ENCODE measurements at places on chromosomes 5 and 9.

DNA sequence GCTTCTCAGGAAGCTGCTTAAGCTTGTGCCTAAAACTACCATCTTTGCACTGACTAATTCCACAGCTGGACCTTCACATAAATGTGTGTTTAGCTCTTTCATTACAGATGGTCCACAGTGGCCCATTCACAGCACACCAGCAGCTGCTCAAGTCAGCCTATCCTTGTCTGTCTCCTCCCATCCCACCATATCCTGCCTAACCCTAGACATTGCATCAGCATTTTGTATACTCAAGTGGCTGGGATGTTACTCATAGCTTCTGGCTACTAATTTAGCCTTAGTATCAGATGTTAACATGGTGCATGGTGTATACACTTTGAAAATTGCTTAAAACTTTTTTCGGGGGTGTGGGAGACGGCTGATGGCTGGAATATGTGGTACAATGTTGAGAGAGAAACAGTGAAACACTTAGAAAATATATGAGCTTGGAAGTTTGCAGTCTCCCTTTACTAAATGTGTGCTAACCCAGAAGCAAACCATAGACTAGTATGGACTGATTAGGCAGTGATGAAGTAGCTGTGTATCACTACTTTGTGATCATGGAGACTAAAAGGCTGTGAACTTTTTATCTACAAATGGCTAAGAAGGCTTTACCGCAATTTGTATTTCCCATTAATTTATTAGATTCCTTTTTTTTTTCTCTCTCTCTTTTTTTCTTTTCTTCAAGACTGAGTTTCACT lies 83.1 kb downstream of the JMY start:
- no peak for DNase-seq

DNA sequence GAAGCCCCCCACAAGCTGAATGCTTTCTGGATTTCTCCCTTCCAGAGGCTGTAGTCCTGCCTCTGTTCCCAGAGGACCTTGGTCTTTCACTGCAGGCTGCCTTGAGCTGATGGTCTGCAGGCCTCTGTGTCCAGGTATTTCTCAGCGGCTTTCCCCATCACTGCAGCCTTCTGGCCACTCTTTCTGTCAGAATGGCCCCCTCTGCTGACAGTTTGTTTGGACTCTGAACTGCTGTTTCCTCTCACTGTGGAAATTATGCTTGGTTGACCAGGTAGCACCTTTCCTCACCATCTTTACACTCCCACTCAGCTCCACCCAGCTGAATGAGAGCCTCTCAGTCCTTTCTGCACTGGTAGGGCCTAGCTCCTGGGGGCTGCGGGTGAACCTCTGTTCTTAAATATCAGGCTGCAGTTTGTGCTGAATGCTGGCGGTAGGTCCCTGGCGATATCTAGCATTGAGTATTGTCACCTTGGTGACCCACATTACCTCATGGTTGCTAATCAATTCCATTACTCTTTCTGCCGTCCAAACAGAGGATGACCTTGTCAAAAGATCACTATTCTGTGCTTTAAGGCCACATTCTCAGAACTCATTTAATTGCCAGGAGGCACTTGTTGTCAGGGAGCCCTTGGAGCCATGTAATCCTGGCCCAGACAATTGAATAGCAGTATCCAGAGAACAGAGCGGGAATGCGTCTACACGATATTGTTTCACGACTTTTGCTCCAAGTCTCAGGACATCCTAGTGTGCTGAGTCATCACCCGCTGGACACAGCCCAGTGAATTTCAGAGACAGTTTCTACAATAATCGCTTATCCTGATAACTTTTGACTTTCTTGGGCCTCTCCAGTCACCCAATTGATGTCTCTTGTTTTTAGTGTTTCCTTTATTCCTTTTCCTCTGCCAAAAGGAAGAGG lies 230.2 kb downstream of the TENT4A start:
- no peak for DNase-seq

DNA sequence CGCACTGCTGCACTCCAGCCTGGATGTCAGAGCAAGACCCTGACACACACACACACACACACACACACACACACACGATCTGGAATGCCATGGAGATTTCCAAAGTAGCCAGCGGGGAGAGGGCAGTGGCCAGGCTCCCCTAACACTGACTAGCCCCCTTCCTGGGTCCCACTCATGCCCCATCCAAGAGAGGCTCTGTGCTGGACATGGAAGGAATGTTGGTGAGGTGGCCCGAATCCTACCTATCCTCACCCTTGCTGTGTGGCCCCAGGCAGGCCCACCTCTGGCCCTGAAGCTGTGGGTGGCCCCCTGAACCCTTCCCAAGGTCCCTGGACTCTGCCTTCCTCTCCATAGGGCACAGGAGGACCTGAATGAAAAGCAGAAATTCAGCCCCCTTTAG lies 7.3 kb downstream of the BRD3 start:
- no peak for DNase-seq

GRCh38 chr9:121286973-121287741 lies 19.2 kb downstream of the GSN start:
- DNase-seq, result no peak

DNA sequence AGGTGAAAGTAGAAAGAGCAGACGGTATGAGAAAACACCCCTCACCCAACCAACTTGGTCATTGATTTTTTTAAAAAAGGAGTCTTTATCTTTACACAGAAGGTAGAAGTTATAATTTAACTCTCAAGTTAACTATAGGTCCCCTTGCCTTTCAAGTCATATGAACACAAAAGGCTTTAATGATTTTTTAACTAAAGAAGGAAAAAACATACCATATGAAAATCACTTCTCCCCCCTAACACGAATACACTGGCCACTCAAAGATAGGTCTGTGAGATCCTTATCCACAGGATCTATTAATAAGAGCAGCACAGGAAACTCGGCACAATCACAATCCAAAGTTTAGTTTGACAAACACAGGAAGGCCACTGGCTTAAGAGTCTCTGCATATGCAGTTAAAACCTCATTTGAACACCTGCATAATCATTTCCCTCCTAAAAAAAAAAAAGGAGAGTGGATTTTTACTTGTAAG lies 138.0 kb downstream of the ENC1 start:
- no peak for DNase-seq

- no peak for DNase-seq
Measured at GRCh38 chr5:119357808-119358529, 2.1 kb downstream of the TNFAIP8 start.

DNA sequence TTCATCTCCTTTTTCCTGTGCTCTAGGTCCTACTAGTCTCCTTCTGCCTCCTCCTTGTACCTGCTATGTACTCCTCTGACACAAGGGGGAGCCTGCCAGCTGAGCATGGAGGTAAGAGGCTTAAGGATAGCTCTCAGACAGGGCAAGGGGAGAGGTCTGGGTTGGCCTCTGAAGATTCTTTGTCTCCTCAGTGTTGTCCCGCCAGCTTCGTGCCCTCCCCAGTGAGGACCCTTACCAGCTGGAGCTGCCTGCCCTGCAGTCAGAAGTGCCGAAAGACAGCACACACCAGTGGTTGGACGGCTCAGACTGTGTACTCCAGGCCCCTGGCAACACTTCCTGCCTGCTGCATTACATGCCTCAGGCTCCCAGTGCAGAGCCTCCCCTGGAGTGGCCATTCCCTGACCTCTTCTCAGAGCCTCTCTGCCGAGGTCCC lies 3.8 kb downstream of the CREB3 start:
- DNase-seq, result no peak

DNA sequence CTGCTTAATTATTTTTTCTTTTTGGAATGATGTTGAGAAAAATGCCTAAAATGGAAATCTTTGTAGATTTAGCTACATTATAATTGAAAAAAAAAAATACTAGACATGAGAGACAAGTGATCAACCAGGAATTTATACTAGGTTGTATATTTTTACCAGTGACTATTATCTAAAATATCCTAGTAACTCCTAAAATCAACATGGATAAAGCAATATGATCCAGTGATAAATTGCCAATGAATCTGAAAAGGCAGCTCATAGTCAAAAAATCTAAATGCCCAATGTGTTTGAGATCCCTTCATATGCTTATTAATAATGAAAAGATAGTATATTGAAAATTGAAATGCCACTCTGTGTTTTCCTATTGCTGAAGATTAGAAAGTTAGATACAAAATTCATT lies 778.2 kb downstream of the MTRR start:
- DNase-seq, result no peak

GRCh38 chr9:98977813-98978212 lies 34.1 kb downstream of the COL15A1 start:
- DNase-seq, result no peak

DNA sequence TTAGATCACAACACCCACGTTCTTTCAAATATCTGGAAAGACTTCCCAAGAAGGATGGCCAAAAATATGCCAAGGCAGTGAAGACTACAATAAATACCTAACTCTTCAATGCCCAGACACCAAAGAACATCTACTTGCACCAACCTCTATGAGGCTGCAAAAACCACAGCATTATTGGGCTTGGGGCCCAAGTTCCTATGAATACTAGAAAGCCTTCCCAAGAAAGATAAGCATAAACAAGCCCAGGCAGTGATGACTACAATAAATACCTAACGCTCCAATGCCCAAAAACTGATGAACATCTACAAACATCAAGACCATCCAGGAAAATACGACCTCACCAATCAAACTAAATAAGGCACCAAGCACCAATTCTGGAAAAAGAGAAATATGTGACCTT lies 41.3 kb downstream of the AP3B1 start:
- no peak for DNase-seq

GRCh38 chr5:145178641-145179523 lies 656.3 kb downstream of the PRELID2 start:
- DNase-seq, result no peak
